ENCODE measurements at places on chromosomes 5 and 9.

DNA sequence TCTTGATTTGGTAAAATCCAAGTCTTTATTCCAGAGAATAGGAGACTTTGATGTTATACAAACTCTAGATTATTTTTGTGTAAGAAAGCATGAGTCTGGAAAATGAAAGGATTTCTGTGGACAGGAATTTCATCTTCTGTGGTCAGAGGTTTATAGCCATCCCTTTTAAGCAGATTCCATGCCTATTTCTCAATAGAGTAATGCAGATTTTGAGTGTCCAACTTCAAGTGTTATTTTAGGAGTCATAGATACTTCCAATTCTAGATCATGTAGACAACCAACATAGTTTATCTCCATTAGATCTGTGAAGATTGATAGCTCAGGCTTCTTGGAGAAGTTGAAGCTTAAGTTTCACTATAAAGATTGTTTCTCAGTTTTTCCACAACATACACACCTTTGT, 379.7 kb downstream of the PSAT1 start:
- no peak for DNase-seq

DNA sequence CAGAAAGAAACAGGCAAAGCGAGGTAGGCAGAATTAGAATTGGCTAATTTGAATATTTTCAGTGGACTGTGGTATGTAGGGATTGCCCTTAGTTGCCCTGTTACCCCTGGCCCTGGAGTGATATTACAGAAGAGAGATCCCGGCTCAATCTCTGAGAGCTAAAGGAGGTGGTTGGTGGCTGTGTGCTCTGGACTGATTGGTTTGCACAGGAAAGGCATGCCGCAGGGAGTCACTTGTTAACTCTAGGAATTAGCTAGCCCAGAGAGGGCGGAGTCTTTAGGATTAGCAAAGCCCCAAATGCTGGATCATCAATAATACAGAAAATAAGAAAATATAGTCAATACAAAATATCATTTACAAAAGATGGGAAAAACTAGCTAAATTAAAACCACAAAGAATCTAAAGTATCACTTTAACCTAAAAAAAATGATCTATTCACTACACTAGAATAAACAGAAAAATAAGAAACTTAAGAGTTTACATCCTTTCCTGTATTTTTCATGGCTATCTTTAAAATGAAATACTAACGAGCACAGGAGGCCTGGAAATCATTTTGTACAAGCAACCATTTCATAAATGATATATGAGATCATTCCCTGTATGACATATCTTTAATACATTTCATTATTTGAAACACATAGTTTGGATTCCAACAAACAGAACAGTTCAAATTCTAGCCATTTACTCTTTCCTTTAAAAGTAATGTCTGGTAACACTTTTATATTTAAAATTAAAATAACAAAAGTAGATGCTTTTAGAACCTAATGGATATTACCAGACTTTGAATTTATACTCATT, 71.1 kb downstream of the GNAQ start:
- no peak for DNase-seq

GRCh38 chr9:126420135-126420534, 93.5 kb downstream of the MVB12B start:
- DNase-seq: no peak

DNA sequence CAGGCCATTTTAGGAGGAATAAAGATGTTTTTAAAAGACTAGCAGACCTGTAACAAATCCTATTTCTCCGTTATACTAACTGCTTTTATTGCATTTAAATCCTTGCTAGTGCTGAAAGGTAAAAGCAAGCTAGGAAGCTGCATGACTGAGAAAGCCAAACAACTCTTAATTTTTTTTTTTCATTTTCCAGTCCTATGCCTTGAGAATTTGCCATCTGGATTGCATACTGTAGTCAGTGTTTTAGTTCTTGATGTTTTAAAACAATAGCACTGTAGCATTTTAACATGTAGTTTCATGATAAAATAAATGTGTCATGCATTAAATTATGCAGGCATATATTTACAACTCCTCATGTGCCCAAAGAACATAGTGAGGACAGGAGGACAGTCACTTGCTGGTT, 108.4 kb upstream of the FGF10 start:
- DNase-seq: no peak

DNA sequence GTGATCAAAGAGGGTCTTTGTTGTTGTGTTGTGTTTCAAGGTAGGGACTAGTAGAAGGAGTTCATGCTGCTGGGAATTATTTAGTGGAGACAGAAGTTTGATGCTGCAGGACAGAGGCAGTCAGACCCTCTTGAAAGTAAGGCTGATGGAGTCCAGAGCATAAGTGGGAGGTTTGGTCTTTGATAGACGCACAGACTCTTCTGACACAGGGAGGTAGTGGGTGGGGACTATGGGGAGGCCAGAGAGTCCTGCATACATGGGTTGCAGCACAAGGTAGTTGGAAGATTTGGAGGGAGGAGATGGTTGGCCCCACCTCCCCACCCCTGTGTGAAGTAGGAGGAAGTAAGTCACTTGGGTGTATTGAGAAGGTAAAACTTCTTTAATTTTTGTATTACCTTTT, 2.4 kb upstream of the CCDC112 start:
- DNase-seq: no peak

GRCh38 chr5:150188146-150188842, 1.6 kb upstream of the SLC6A7 start:
- no peak for DNase-seq

- DNase-seq: no peak
These were observed 7.5 kb upstream of the CMBL start for GRCh38 chr5:10315201-10315600.

- no peak for DNase-seq
These were observed 19.7 kb downstream of the CD180 start for GRCh38 chr5:67176936-67177335.

DNA sequence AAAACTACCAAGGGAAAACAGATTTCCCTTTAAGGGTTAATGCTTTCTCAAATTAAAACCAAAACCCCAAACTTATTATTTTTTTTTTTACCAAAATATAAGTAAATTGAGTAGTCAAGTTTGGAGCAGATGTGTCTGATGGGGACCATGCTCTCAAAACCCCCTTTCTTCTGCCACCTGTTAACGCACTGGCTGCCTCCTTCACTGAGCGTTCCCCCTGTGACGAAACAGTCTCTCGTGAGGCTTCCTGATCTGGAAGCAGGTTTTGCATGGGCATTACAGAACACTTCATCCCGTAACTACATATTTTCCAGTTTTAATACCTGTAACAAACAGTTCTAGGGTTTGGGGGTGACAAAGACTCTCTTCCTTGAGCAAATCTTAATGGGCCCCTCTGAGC, 59.4 kb downstream of the ANKH start:
- DNase-seq: no peak

DNA sequence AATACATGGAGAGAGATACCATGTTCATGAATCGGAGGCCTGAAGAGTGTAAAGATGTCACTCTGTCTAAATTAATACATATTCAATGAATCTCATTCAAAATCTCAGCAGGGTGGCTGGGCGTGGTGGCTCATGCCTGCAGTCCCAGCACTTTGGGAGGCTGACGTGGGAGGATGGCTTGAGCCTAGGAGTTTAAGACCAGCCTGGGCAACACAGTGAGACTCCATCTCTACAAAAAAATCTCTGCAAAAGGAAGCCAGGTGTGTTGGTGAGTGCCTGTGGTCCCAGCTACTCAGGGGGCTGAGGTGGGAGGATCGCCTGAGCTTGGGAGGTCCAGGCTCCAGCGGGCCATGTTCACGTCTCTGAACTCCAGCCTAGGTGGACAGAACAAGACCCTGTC, 49.7 kb downstream of the COL23A1 start:
- no peak for DNase-seq

DNA sequence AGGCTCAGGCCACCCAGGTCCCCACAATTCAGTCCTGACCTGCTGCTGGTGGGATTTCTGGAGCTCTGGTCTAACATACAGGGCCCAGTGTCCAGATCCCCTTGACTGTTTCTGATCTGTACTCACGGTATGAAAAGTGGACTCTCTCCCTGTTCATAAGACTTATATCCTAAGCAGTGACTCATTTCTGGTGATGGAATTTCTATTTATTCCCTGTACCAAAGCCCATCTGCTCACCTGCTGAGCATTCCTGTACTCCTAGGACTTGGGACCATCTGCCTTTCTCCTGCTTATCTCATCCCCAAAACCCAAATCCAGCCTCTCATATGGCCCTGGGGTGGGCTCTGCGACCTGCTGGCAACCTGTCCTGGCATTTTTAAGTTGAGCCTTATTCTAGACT, 86.6 kb downstream of the APBA1 start:
- DNase-seq: no peak

GRCh38 chr9:120539951-120540350, 40.0 kb downstream of the CDK5RAP2 start:
- DNase-seq: no peak

- DNase-seq: no peak
These were observed 6.5 kb downstream of the ARL14EPL start for GRCh38 chr5:116038817-116039216.

GRCh38 chr9:68585034-68585761, 44.5 kb upstream of the TMEM252 start:
- no peak for DNase-seq

DNA sequence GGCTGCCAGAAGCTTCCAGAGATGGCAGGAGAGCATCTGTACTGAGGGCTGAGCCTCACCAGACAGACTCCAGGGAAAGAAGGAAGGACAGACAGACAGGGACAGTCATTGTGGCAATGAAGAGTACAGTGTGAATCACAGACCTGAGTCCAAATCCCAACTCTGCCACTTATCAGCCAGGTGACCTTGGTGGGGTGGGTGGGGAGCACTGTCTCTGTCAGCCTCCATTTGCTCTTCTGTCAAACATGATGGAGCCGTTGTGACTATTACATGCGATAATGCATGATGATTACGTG, 85.9 kb upstream of the FSTL4 start:
- DNase-seq: no peak

- DNase-seq: peak; percentile 79
These were observed 14.0 kb upstream of the TCF7 start for GRCh38 chr5:134100283-134101091.

DNA sequence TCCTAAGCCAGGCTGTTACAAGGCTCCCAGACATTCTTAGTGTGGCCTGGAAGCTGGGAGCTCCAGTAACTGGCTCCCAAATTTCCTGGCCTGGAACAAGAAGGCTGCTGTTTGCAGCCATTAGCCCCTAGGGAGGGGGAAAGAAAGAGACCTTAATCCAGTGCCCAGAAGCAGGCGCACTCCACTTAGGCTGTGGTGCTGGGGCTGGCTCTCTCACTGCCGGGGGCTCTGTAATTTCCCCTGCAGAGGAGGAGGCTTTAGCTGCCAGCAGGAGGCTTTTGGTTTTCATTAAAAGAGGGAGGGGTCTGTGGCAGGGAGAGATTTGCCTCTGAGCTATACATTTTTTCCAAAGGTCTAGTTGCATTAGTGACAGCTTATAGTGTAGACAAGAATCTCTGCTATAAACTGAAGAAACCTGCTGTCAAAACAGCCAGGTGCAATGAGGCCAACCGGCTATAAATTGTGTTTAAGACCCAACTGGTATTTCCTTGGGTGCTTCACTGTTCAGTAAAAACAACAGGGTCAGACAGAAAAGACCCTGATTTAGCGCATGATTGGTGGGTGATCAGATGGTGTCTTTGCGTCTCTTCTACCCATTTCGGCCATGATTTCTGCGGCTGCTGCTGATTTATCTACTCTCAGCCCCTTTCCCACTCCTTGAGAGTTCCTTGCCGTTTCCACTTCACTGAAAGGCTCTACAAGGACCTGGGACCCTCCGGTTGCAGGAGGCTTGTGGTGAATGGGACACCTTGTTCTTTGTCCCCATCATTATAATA, 254.6 kb downstream of the AOPEP start:
- no peak for DNase-seq

DNA sequence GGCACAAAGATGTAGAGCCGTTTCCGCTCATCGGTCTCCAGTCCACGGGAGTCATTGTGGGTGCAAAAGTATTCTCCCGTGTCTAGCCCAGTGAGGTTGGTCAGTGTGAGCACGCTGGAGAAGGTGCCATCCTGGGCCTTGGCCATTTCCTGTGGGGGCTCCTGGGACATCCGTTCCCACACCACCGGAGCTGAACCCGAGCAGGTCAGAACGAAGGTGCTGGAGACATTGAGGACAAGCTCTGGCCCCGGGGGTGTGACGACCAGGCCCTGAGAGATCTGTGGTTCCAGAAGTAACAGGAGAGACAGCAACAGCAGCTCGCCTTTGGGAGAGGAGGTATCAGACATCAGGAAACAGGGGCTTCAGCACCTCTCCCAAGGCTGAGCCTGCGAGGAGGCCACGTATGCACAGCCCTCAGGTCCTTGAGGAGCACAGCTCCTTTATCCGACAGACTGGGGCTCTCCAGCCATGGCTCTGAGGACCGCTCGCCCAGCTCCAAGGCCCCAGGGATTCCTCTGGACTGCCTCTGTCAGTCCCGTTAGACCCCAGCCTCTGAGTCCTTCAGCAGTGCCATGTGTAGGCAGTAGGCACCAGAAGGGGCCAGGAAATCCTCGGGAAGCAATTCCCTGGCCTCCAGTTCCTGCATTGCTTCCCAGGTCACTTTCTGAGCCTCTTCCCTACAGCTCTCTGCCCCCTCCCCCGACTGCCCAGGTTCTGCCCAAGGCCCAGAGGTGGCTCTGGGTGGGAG, 19.9 kb downstream of the PDGFRB start:
- DNase-seq: no peak

DNA sequence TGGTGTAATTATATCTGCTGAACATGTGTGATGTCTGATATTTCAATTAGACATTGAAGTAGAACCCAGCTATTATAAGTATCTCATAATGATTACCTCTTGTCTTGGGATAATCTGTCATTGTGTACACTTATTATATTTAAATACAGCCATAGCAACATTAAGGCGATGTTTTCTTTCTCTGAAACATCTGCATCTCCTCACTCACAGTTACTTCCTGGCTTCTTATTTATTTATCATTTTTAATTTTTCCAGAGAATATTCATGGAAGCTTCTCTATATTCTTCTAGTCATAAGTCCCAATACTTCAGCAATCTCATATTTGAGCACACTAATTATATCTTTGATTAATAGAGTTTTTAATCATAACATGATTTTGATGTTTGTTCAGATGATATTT, 103.8 kb upstream of the FBN2 start:
- DNase-seq: no peak

GRCh38 chr9:72485821-72486593, 35.4 kb upstream of the TMC1 start:
- no peak for DNase-seq

- no peak for DNase-seq
These were observed 119.0 kb upstream of the PPP1R26 start for GRCh38 chr9:135360617-135361016.

DNA sequence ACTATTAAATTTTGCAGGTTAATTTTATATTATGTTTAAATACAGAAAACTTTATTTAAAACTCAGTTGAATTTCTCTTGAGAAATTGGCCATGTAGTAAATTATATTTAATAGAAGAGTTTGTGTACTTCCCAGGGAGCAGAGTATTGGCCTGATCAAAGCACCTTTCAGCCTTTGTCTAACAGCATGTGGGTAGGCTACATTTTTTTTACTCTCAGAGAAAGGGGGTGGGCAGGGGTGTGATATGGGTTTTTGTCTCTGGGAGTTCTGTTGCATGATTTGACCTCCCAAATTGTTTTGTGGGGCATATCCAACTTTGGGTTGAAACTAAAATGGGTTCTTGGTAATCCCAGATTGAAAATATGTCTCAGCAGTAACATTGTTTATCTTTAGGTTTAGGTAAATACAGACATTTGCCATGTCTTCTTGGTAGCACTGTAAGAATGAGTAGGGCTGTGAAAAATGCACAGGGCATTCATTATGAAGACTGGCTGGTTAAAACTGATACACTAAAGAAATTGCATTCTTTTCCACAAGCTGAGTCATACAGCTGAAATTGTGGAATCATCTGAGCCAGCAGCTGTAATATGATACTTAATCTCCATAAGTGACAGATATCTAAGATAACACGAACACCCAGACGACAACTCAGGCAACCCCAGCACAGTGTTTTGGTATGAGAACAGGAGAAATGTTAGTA, 75.4 kb upstream of the CDKN2B start:
- no peak for DNase-seq

GRCh38 chr9:136046554-136046920, 48.6 kb downstream of the NACC2 start:
- DNase-seq: no peak

Data from activated CD4-positive, alpha-beta memory T cell treated with anti-CD3 and anti-CD28 coated beads, Interleukin-2, amount 10 ng/mL, durations not matched to agents 7 days and 5 days (primary cell).